ENCODE measurements at places on chromosomes 3 and 15.

GRCh38 chr15:35442742-35443141, 103.2 kb downstream of the DPH6 start:
- DNase-seq, result no peak

DNA sequence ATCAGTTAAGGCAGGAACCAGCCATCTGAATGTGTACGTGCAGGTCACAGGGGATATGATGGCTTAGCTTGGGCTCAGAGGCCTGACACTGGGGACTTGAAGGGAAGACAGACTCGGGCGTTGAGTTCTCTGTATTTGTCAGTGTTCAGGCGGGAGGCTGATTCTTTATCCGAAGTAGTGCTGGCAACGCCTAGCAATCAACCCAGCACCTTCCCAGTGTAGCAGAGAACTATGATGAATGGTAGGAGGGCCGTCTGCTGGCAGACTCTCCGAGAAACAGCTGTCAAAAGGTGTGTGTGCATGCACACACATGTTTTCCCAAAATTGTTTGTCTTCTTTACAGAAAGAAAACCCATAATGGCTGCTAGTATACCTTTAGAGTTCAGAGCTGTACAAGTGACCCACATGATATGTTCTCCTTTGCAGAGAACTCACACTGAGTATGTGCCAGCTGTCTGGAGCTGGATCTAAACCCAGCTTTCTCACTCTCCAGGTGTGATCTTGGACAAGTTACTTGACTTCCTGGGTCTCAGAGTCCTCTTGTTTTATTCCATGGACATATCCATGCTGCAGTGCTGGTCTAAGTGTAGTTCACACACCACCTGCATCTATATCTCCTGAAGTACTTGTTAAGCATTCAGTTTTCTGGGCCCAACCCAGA, 74.5 kb upstream of the LARS2 start:
- no peak for DNase-seq

GRCh38 chr3:197471221-197472010, 84.4 kb downstream of the BDH1 start:
- DNase-seq, result no peak

GRCh38 chr3:127005864-127006500, 23.1 kb downstream of the PLXNA1 start:
- no peak for DNase-seq

DNA sequence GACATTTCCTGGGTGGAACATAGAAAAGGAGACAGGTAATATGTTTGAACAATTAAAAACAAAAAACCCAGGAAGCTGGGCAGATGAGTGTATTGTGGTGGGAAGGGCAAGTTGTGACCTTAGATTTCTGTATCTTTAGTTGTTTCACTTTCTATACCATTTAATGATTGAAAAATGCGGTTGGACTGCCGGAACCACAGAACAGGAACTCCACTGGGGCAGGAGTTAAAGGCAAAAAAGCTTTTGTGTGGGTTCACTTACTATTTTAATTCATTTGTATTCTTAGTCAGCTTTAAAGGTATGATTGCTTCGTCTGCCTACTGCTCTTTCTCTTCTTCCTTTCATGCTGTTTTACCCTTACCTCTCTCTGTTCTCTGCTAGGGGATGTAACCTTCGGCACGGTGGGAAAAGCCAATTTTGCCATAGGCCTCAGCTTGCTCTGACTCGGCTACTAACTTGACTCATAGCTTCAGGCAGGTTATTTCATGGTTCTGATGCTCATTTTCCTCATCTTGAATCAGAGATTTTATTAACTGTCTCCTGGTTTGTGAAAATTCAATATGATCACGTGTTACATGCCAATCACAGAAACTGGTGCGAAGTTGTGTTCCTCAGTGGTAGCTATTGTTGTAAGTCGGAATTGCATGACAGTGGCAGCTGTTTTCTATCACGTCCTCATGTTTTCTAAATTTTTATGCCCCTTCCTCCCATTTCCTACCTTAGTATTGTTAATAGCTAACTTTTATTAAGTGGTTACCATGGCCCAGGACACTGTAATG, 1.6 kb upstream of the MCTP2 start:
- DNase-seq, result no peak

GRCh38 chr15:55494931-55495330, 13.1 kb downstream of the DNAAF4 start:
- DNase-seq, result no peak

Data from transverse colon (tissue), 4 donors.